HFFc6 (cell line): ENCODE measurements at places on chromosomes 4 and X.
A peak's percentile ranks its signal among the peaks of the same experiment; 100 is the strongest.

- DNase-seq: no peak
These were observed 137.2 kb upstream of the EDNRA start for GRCh38 chr4:147343692-147344091.

DNA sequence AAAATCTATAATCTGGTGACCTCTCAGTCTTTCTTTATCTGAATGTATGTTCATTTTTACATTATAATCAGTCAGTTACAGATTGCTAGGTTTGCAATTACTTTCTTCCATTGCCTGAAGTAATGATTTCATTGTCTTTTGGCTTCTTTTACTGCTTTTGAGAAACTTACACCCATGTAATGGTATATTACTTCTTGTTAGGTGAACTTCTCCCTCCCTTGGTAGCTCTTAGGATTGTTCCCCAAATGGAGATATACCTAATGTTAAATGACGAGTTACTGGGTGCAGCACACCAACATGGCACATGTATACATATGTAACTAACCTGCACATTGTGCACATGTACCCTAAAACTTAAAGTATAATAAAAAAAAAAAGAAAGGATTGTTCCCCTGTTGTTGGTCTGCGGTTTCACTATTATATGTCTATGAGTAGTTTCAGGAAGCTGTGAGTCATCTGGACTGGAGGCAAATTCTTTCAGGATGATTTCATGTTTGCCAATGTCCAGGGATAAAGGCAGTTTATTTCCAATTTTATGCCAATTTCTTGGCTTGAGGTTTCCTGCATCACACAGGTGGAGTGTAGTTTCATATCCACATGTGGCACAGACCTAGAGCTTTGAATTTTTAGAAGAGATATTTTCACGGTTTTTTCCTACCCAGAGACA, 21.8 kb downstream of the SPANXC start:
- peak; percentile 57 for DNase-seq

- DNase-seq: no peak
These were observed 1411.2 kb downstream of the RAPGEF2 start for GRCh38 chr4:160514126-160514525.

DNA sequence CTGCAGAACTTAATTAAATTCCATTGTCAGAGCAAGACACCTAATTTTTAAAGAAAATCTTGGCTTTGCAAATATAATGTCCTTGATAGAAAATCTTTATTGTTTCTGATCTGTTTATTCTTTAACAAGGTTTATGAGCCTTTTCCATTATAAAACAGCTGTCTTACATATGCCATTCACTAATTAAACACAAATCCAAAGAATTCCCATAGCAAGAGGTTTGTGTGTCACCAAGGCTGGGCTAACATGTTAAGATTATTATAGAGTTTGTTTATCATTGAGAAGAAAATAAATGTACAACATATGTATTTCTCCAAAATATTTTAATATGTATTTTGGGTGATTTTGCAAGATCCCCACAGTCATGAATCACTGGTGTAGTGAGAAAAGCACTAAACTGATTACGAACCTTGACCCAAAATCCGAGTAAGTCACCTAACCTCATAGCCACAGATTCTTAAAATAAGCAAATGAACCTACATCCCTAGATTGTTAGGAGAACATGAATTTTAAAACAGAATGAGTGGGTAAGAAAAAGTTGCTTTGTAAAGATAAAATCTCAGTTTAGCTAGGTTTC, 694.8 kb upstream of the INTU start:
- peak; percentile 12 for DNase-seq

DNA sequence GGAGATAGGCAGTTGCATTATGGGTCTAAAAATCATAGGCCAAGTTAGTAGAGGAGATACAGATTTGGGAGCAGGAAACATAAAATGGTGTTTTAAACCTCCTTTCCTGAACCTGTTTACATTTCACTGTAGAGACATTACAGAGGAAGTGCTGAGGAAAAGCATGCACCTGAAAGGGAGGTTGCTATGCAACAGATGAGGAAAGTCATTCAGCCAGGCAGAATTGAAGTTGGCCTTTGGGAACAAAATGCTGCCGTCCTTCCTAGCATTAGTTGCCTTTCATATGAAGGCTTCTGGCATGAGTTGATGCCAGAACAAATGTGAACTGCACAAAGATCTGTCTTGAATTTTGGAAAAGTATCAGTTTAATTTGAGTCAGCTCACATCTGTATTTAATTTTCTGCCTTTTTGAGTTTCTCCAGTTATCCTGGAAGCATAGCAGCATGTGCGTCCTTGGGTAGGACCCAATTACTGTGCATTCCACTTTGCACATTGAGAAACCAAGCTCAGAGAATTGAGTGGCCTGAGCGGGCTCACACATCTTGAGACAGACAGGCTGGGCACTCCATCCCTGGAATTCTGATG, 38.2 kb downstream of the MAGED1 start:
- no peak for DNase-seq

- DNase-seq: no peak
These were observed 1.7 kb upstream of the PRDM8 start for GRCh38 chr4:80195441-80196140.

GRCh38 chr4:9987749-9988362, 33.4 kb downstream of the SLC2A9 start:
- DNase-seq: no peak

DNA sequence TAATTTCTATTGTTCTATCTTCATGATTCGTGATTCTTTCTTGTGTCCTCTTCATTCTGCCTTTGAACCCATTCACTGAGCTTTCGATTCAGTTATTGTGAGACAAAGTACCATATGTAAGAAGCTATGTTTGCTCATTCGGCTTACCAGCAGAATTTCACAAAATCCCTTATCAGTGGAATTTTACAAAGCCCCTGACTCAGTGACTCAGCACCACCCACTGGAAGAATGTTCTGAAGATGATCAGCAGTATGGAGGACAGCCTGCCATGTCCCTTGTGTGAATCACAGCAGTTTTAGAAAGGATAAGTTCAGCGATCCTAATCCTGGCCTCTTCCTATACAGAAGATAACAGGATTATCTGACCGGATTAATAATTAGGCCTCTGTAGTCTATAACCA, 5.8 kb upstream of the UXT start:
- no peak for DNase-seq

DNA sequence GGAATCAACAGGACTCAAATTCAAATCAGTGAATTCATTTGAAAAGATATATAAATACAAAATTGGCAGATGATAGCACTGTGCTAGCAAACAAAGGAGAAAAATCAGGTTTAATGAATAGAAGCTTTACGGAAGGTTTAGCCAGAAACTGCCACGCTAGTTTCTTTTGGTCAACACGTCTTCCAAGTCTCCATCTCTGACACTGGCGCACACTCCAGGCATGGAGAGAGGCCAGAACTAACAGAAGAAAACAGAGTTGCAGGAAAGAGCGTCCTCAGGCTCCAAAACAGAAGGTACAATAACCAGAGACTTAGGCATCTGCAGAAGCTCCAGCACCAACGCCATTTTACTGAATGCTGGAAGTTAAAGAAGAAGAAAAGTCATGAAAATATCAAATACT, 497.3 kb upstream of the FRG1 start:
- DNase-seq: no peak

- DNase-seq: no peak
These were observed 147.0 kb upstream of the NOCT start for GRCh38 chr4:138868562-138868961.

DNA sequence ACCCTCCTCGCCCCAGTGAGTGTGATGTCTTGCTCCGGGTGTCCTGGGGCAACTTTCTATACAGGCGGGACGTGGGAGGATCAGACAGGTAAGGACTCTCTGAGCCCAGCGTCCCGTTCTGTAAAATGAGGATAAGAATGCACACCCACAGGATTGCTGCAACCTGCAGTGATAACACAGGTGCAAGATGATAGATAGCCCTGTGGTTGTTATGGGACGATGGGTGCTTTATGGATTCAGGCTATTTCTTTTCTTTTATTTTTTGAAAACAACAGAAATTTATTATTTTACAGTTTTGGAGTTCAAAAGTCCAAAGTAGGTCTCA, 28.6 kb downstream of the BEX3 start:
- no peak for DNase-seq

DNA sequence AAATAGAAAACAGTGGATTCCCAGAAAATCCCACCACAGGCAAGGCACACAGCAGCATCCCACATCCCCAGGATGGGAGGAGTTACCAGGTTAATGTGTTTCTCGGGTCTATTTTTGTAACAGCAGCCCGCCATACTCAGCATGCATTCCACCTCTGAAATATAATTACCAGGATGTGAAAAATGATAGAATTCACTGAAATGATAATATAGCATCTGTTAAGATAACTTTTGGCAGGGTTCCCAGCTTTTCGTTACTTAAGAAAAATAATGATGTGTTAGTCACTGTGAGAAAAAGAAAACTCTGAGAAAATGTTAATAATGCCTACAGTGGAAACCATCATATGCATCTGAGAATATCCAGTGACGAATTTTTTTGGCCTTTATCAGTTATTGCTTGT, 87.1 kb downstream of the VCX2 start:
- no peak for DNase-seq

DNA sequence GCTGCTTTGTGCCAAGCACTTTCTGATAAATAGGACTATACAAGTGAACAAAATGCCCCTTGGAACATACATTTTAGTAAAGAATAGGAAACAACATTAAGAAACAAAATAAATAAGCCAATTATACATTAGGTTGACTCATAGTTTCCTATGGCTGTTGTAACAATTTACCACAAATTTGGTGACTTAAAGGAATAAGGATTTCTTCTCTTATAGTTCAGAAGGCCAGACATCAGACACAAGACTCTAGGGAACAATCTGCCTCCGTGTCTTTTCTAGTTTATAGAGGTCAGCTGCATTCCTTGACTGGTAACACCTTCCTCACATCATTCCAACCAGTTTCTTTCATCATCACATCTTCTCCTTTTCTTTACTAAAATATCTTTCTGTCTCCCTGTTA, 235.9 kb upstream of the PCDH18 start:
- no peak for DNase-seq

GRCh38 chr4:53780736-53781400, 189.6 kb upstream of the LNX1 start:
- DNase-seq: peak; percentile 58

DNA sequence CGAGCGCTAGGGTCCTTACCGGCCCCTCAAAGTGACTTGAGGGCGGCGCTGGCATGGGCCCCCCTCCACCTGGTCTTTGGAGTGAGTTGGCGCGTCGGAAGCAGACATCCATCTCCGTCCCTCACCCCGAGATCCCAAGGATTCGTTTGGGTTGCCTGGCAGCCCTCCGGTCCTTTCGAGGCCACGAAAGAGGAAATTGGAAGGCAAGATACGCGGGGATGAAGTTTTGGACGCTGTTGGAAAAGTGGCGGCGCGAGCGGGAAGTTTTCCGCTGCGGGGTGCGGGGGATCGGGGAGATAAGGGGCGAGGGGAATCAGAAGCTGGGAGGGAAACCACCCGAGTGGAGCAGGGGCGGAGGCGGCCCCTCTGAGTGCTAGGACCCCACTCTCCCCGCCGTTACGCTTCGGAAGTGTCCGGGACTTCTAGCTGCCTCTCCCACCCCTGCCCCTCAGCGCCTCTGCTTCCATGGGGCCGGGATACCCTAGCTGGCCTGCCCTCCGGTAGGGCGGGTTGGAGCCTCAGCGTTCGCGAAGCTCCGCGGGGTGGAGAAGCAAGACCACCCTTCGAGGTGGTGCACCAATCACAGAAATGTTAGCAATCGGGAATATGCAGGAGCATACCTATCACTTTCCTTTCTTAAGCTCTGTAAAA, 57.8 kb downstream of the FRMPD3 start:
- no peak for DNase-seq

- DNase-seq: no peak
These were observed 213.2 kb downstream of the ARHGAP24 start for GRCh38 chr4:85688055-85688740.

DNA sequence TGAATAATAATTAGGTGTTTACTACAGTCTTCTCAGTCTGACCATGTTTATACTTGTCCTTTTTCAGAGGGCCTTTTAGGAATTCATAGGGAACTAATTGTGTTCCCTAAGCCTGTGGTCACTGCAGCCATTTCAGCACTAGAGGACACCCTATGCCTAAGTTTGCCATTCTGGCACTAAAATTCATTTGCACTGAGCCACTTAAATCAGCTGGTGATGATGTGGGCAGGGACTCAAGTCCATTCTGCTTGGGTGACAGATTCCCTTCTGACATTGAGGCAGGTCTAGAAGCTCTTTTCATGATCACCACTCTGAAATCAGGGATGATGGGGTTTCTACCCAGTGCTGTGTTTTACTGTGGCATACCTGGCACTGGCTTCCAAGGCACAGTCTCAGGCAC, 1178.9 kb upstream of the DIAPH2 start:
- DNase-seq: no peak

GRCh38 chrX:12951595-12951975, 23.3 kb upstream of the TMSB4X start:
- DNase-seq: no peak

DNA sequence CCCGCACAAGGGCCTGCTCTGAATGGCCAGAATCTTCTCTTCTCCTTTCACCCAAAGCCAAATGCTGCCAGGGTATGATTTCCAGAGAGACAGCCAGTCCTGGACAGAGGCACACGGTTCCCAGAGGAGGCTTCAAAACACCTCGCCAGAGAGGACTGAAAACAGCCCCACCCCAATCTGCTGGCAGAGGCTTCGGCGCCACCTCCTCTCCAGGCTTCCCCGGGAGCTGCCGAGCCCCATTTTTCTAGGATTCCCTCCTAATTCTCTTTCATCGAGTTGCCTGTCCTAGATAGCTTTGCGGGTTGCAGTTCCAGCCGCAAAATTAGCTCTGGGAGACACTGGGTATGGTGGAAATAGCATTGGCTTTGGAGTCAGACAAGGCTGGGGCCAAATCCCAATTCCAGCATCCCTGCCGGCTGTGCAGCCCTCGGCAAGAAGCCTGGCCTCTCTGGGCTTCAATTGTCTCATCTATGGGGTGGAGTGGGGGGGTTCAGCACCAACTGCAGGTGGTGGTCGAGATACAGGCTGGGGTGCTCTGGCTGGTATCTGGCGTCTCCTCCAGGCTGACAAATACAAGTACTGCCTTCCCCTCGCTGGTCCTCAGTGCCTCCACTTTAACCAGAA, 22.6 kb downstream of the PPP2R2C start:
- no peak for DNase-seq

DNA sequence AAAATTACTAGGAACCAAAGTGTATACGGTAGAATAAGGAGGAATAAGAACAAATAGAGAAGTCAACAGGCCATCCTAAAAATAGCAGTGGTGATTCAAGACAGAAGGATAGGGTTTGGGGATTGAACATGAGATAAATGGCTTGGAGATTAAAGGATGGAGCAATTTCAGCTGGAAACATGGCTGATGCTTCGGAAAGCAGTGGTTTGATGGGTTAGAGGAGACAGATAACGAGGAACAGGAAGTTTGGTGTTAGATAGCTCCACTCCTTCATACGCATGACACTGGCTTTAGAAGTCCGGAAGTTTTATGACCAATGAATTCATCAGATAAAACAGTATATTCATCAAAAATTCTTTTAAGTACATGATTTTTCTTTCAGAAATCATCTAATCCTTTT, 70.8 kb upstream of the GALNTL6 start:
- DNase-seq: no peak

- no peak for DNase-seq
These were observed 8.1 kb downstream of the RPL9 start for GRCh38 chr4:39450618-39451017.
